ENCODE measurements at places on chromosomes 5 and 9. TPM values are rescaled to one million over a fixed set of nuclear protein-coding genes. Genes with fewer than 3 reads are reported as not detected.

Gene CCDC171
- polyA plus RNA-seq: 0.29 TPM

- peak overlapping the region; percentile 1 for H3K27ac ChIP-seq
- H3K27me3 ChIP-seq: no peaks in the 10 kb centered on the region
- no peaks in the 10 kb centered on the region for H3K36me3 ChIP-seq
- no peak overlapping the region for H3K4me3 ChIP-seq
- peak; percentile 20 for DNase-seq
Observed at GRCh38 chr5:59328709-59329296, 564.7 kb downstream of the PDE4D start.

Gene NUTM2F
- polyA plus RNA-seq: 0.01 TPM

Gene MARVELD2
- polyA plus RNA-seq: 0.22 TPM

DNA sequence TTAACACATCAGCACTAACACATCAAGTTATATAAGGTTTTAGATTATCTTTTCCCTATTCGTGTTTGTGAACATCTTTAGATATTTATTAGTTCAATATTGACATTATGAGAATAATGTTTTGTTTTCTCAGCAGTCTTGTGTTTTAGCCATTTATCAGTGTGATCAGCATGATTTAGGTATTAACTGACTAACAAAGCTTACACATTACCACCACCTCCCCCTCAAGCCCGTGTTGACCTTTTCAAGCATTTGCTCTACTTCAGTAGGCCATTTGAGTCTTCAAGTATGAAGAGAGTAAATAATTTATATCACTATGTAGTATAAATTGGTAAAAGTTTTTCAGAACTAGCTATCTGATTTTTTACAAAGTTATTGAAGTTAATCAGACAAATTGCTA is 6.9 kb downstream of the PBX3 start:
- H3K4me3 ChIP-seq: no peak overlapping the region
- no peak for DNase-seq
- peaks cover 7% of the 10 kb centered on the region for H3K36me3 ChIP-seq
- no peaks in the 10 kb centered on the region for H3K27me3 ChIP-seq
- no peak overlapping the region for H3K27ac ChIP-seq
- peaks cover 8% of the 10 kb centered on the region for H3K4me1 ChIP-seq

GRCh38 chr5:1737790-1738405 is 61.7 kb downstream of the MRPL36 start:
- no peaks in the 10 kb centered on the region for H3K4me1 ChIP-seq
- no peak overlapping the region for H3K4me3 ChIP-seq
- H3K27me3 ChIP-seq: peaks cover 34% of the 10 kb centered on the region
- no peak overlapping the region for H3K27ac ChIP-seq

- no peaks in the 10 kb centered on the region for H3K4me1 ChIP-seq
- H3K27me3 ChIP-seq: no peaks in the 10 kb centered on the region
- no peak for DNase-seq
Observed at GRCh38 chr5:146704949-146705665, 173.4 kb downstream of the PPP2R2B start.

DNA sequence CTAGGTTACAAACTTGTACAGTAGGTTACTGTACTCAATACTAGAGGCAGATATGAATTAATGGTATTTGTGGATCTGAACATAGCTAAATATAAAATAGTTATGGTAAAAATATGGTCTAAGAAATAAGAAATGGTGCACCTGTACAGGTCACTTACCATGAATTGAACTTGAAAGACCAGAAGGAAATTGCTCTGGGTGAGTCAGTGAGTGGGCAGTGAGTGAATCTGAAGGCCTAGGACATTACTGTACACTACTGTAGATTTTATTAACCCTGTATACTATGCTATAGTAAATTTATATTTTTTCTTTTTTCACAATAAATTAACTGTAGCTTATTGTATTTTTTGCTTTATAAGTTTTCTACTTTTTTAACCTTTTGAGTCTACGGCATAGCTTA is 1020.4 kb downstream of the CDH18 start:
- H3K36me3 ChIP-seq: no peaks in the 10 kb centered on the region
- H3K4me3 ChIP-seq: no peak overlapping the region
- no peaks in the 10 kb centered on the region for H3K4me1 ChIP-seq
- no peaks in the 10 kb centered on the region for H3K27me3 ChIP-seq

- no peak for DNase-seq
- H3K36me3 ChIP-seq: no peaks in the 10 kb centered on the region
- no peak overlapping the region for H3K4me3 ChIP-seq
Observed at GRCh38 chr5:76514292-76514691, 108.9 kb downstream of the F2RL2 start.

- no peak overlapping the region for H3K27ac ChIP-seq
- no peaks in the 10 kb centered on the region for H3K36me3 ChIP-seq
- DNase-seq: no peak
- no peaks in the 10 kb centered on the region for H3K27me3 ChIP-seq
- peaks cover 6% of the 10 kb centered on the region for H3K4me1 ChIP-seq
Observed at GRCh38 chr9:33453999-33454660, 6.7 kb upstream of the AQP3 start.

- no peak overlapping the region for H3K27ac ChIP-seq
- no peak for DNase-seq
Observed at GRCh38 chr5:5881294-5881693, 458.8 kb downstream of the ICE1 start.

DNA sequence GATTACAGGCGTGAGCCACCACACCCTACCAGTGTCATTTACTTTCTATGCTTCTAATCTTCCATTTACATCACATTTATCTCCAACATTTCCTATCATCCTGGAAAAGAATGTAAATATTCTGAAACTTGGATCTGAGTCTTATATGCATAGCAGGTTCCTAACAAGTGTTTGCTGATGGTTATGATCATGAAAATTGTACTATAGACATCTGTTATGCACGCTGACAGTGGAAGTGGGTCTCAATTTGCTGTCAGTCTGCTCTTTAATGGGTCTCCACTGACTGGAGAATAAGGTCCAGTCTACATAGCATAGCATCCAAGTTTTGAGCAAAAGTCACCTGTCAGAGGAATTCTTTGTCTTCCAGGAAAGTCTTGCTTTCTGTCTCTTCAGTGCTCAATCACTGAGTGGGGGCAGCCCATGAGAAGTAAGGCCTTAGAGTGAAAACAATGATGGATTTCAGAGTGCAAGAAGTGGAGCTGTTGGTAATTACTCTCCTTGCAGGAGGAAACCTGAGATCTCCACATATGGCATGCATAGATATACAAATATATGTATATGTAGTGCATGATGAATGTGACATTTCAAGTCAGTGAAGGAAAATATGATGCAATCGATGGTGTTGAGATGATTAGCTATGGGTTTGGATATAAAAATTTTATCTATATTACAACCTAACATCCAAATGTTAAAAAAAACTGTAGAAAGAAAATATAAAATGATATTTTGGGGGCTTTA is 29.2 kb upstream of the MSANTD3 start:
- no peak overlapping the region for H3K27ac ChIP-seq
- no peaks in the 10 kb centered on the region for H3K27me3 ChIP-seq
- H3K36me3 ChIP-seq: no peaks in the 10 kb centered on the region
- DNase-seq: no peak
- H3K4me1 ChIP-seq: no peaks in the 10 kb centered on the region

- H3K4me1 ChIP-seq: peaks cover 16% of the 10 kb centered on the region
- no peaks in the 10 kb centered on the region for H3K27me3 ChIP-seq
- no peaks in the 10 kb centered on the region for H3K36me3 ChIP-seq
- no peak overlapping the region for H3K27ac ChIP-seq
Observed at GRCh38 chr5:34551911-34552433, 104.2 kb upstream of the RAI14 start.

GRCh38 chr5:173452119-173452905 is 124.1 kb upstream of the STC2 start:
- DNase-seq: no peak
- H3K27ac ChIP-seq: peak overlapping the region; percentile 77
- H3K36me3 ChIP-seq: no peaks in the 10 kb centered on the region
- H3K4me3 ChIP-seq: no peak overlapping the region

- H3K27me3 ChIP-seq: no peaks in the 10 kb centered on the region
- H3K36me3 ChIP-seq: no peaks in the 10 kb centered on the region
- H3K27ac ChIP-seq: peak overlapping the region; percentile 49
Observed at GRCh38 chr5:126852841-126853271, 75.9 kb downstream of the LMNB1 start.

DNA sequence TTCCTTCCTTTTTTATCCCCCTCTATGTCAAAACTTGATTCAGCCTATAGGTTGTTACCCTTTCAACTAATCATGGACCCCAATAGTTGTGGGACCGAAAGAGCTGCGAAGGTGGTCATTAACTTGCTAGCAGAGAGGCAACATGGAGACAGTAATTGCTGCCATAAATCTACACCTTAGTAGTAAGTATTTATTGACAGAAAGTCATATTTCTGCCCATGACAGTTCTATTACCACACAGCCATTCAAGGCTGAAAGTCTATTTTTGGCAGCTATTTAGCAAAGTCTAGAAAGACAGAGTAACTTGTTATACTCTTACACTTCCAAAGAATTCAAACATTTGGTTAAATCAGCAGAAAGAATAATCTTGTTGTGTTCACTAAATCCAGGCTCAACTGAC is 236.2 kb downstream of the PRELID2 start:
- H3K27ac ChIP-seq: no peak overlapping the region
- no peaks in the 10 kb centered on the region for H3K4me1 ChIP-seq
- H3K27me3 ChIP-seq: no peaks in the 10 kb centered on the region

DNA sequence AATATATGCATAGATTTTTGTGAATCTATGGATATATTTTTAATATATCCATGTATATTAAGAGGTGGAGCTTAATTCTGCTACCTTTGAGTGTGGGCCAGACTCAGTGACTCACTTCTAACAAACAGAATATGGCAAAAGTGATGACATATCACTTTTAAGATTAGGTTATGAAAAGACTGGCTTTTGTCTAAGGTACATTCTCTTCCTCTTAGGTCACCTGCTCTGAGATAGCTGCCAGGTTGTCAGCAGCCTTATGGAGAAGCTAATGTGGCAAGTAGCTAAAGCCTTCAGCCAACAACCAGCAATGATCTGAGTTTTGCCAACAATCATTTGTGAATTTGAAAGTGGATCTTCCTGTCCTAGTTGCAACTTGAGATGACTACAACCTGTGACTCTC is 83.8 kb downstream of the ANKRD31 start:
- H3K4me3 ChIP-seq: no peak overlapping the region
- H3K27ac ChIP-seq: no peak overlapping the region
- H3K36me3 ChIP-seq: no peaks in the 10 kb centered on the region
- H3K4me1 ChIP-seq: no peaks in the 10 kb centered on the region

DNA sequence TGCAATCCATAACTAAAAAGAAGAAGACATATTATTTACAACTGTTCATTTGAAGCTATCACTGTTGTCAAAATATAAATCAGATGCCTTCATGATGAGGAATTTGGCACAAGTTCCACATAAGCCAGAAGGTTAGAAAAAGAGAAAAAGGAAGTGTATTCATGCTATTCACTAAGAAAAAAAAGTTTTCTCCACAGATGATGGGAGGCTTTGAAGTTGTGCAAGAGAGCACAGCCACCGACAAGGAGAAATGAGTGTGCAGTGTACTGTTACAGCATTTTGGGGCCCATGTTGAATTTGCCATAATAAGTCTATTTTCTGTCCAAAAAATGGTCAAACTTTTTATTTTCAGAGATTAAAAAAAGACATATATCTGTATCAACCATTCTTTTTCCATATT is 32.9 kb upstream of the IFNK start:
- no peaks in the 10 kb centered on the region for H3K4me1 ChIP-seq
- no peaks in the 10 kb centered on the region for H3K27me3 ChIP-seq
- H3K27ac ChIP-seq: no peak overlapping the region

GRCh38 chr9:35000535-35001284 is 11.2 kb downstream of the DNAJB5 start:
- no peak overlapping the region for H3K4me3 ChIP-seq
- peaks cover 22% of the 10 kb centered on the region for H3K36me3 ChIP-seq
- no peak for DNase-seq
- H3K27me3 ChIP-seq: no peaks in the 10 kb centered on the region
- no peak overlapping the region for H3K27ac ChIP-seq
- H3K4me1 ChIP-seq: no peaks in the 10 kb centered on the region
